Epithelial cell of prostate (primary cell): ENCODE measurements at places on chromosomes 2 and 18.

DNA sequence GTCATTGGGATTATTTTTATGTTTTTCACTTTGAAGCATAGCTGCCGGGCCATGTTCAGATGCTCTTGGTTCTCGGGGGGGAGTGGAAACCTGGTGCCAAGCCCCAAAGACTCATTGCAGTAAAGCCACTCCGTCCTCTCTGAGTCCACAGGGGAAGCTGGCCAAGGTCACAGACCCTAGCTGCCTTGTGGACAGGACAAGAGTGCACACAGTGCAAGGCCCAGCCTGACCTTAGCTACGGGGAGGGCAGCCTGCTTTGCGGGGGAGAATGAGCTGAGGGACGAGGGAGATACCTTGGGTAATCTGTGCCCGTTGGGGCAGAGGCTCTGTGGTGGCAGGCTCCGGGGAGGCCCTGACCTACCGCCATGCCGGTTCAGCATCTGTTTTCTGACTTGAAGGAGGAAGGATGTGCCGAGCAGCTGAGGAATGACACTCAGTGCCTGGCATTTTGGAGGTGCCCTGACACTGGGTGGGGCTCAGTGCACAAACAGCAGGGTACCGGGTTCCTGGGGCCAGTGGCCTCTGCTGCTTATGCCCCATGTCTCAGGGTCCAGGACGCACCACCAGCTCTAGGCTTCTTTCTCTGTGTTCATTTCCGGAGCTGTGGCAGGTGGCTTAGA, 87.2 kb downstream of the STPG4 start:
- no peak for DNase-seq

DNA sequence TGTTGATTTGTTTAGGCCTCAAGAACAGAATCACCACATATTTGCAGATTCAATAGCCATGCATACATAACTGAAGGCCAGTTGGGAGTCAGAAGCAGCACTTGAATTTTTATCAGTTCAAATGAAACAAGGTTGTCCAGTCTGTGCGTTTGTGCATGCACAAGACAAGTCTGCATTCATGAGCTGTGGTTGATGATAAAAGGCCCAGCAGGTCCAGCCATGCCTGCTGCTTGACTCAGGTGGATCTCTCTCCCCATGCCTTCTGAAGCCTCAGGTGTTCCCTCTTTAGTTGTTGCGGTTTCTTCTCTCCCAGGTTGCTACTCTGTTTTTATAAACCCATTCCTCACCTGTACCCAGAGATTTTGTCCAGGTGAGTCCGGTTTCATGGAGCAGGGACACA, 124.5 kb downstream of the CCDC102B start:
- DNase-seq = peak; percentile 79

GRCh38 chr2:108613261-108614042, 79.2 kb downstream of the LIMS1 start:
- DNase-seq = no peak

GRCh38 chr2:234840336-234840735, 111.5 kb upstream of the SH3BP4 start:
- no peak for DNase-seq

- DNase-seq = no peak
These were observed 41.6 kb downstream of the KCNE4 start for GRCh38 chr2:223093436-223094241.

DNA sequence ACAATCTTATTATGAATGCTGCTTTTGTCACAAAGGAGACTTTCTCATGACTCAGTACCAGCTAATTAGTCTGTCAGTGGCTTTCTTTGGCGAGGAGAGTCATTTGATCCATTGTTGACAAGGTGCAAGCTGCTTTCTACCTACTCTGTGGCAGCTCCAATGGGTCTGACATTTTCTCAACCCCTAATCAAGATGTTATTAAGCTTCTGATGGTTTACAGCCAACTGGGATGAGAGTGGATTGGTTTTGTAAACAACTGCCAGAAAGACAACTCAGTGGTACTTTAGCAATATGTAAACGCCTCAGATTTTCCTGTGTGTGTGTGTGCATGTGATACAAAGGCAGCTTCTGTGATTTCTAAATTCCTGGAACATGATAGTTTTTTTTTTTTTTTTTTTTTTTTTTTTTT, 8.2 kb upstream of the CLIP4 start:
- DNase-seq = no peak

GRCh38 chr2:46815121-46815802, 100.3 kb downstream of the MCFD2 start:
- no peak for DNase-seq

DNA sequence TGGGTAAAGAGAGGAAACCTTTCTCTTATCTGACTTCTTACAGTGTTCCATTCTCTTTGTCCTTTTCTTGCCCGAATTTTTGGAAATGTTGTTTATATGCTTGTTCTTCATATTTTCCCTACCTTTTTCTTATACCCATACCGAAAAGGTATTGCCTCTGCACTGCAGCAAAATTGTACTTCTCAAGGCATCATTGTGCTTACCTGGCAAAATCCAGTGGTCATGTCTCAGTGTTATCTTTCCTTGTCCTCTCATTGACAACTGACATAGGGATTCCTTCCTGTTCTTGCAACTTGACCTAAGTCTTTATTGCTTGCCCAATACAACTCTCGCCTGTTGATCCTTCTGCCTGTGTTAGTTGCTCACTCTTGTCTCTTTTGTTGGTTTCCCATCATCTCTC, 842.2 kb downstream of the CNTNAP5 start:
- DNase-seq = no peak

- no peak for DNase-seq
These were observed 103.5 kb upstream of the PPP1CB start for GRCh38 chr2:28648147-28648546.

- no peak for DNase-seq
These were observed 31.1 kb upstream of the EPC2 start for GRCh38 chr2:148613231-148614013.

- no peak for DNase-seq
These were observed 49.8 kb downstream of the GLS start for GRCh38 chr2:190930411-190930810.

GRCh38 chr2:236550701-236551465, 18.7 kb upstream of the ACKR3 start:
- DNase-seq = no peak

- DNase-seq = no peak
These were observed 16.2 kb upstream of the CAPN13 start for GRCh38 chr2:30823452-30823851.

DNA sequence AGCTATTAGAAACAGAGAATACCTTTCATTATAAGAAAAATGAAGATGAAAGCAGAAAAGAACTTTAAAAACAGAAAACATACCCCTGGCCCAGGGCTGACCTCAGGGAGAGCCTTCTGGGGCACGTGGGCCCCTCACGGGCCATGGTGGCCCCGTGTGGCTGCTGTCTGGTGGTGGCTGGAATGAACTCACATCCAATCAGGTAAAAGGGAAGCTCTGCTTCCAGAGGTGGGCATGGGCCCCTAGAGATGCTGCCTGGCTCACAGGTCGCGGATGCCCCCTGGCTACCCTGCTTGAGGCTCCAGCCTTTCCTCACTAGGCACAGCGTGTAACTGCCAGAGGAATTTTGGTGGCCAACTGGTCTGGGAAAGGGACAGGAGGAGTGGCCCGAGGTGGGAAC, 16.6 kb downstream of the SNORC start:
- no peak for DNase-seq

DNA sequence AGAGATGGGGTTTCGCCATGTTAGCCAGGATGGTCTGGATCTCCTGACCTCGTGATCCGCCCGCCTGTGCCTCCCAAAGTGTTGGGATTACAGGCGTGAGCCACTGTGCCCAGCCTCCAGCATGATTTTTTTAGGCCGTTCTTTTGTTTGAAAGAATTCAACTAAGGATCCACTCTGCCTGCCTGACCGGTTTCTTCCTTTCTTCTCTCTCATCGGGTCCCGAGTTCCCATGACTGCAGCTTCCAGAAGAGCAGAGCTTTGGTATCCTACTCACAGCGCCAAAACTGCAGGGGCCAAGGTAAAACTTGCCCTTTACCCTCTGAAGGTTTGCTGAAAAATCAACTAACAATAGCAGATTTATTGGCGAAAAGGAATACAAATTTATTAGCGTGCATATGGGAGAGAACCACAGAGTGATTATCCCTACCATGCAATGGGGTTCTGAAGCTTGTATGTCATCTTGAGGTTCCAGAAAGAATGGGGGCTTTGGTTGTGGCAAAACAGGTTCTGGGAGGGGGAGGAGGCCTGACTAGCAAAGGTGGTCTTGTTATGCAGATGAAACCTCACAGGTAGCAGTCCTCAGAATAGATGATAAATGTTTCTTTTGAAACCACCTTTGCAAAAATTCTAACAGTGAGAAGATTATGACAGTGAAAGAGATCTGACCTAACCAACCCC, 87.0 kb upstream of the MSH6 start:
- DNase-seq = no peak

GRCh38 chr2:15448250-15448839, 112.8 kb downstream of the NBAS start:
- DNase-seq = no peak

- DNase-seq = no peak
These were observed 113.6 kb downstream of the DDX1 start for GRCh38 chr2:15705310-15705709.

DNA sequence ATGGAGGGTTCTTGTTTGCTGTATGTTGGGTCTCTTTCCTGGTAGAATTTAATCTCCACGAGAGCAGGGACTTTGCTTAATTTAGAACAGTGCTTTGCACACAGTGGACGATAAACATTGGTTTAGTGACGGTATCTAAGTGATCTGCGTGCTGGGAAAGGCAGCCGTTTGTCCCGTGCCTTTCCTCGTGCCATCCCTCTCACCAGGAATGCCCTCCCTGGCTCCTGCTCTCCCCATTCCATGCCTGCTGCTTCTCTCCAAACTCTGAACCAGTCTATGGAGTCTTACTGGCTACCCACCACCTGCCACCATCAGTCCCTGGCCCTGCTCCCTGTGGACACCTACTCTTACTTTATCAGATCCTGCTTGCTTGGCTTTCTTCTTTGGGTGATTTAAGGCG, 27.3 kb upstream of the TNP1 start:
- no peak for DNase-seq
